EL (cell line): ENCODE measurements at places on chromosomes 6 and 20.

- DNase-seq, result no peak
These were observed 191.7 kb downstream of the SMOC2 start for GRCh38 chr6:168632694-168633093.

DNA sequence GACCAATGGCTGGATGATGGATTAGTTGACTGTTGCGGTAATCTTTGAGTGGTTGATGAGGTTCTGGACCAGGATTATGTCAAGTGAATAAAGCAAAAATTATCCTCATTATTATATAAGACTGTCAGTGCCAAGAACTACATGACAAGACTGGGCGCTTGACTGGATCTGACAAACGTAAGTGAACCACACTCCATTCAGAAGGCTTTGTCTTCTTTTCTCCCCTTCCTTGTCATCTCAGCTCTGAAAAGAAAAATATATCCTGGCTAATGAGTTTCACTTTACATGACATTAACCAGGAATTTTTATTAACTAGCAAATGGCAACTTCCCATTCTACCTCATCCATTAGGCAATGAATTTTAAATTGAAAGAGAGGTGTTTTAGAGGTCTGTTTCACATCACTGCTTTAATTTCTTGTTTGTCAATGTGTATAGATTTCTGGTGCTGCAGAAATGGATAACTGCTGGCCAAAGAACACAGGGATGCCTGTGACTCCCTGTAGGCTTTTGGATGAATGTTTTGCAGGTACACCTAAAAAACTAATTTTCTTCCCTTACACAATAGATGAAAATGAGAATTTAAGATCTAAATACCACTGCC lies 150.1 kb downstream of the ELOVL4 start:
- no peak for DNase-seq

GRCh38 chr20:7496394-7496991 lies 443.8 kb downstream of the HAO1 start:
- DNase-seq, result no peak

DNA sequence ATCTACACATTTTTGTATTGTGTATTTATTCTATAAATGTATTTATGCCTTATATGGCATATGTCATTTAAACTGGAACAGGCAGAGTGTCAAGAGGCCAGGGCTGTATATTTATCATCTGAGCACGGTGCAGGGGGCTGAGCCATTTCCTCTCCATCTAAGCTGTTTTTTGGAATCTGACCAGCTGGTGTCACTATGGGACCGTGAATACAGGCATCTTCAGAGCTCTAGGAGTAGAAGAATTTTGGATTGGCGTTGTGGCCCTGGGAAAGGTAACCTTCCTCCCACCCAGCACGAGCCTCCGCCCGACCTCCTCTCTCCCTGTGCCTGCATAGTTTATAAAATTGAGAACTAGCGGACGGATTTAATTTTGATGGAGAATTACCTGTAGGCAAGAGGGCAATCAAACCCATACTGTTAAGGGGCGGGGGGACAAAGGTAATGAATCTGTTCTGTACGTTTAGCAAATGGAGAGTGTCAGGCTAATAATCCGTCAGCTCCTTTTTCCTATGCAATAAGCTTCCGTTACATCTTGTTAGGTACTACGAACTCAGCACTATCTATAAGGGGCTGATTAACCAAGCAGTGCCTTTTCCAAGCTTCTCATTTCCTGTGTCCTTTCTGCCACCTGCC lies 29.0 kb upstream of the EEF1E1 start:
- peak; percentile 75 for DNase-seq

DNA sequence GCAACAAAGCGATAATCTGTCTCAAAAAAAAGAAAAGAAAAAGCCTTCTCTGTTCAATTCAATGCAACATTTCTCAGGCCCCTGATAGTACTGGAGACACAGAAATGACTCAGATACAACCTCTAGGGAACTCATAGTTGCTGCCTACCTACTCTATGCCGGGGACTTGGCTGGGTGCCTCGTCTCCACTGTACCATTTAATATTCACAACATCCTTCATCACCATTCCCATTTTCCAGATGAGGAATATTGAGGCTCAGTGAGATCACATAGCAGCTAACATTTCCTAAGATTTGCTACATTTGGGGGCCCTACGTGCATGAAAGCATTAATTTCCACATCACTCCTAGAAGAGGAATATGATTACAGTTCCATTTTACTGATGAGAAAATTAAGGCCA lies 7.5 kb downstream of the NOL4L start:
- DNase-seq, result no peak

DNA sequence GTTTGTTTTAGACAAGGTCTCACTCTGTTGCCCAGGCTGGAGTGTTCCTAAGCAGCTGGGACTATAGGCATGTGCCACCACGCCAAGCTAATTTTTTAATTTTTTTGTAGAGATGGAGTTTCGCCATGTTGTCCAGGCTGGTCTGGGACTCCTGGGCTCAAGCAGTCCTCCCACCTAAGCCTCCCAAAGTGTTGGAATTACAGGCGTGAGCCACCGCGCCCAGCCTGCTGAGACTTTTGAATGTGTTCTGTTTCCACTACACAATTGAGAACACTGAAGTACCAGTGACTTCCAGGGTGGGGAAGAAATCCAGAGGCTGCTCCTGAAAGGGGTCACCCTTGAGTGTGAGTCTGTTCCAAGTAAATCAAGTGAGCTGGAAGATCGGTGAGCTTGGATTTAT lies 81.3 kb upstream of the ARMC2 start:
- no peak for DNase-seq

GRCh38 chr6:16969699-16970655 lies 131.9 kb upstream of the STMND1 start:
- DNase-seq, result no peak
